Fibroblast of lung (primary cell): ENCODE measurements at places on chromosomes 12 and 14. TPM values are rescaled to one million over a fixed set of nuclear protein-coding genes. Genes with fewer than 3 reads are reported as not detected.

GLIPR1L2 gene
- total RNA-seq = 0.33 and 1.0 TPM in 2 replicates

ZFHX2 gene
- 0.26 and 0.33 TPM in 2 replicates for total RNA-seq

NTN4 gene
- 8.2 and 28.6 TPM in 2 replicates for total RNA-seq

TGFB3 gene
- total RNA-seq = 5.9 and 10.5 TPM in 2 replicates

SERPINA1 gene
- total RNA-seq = under 0.01 TPM in 1 of 2 replicates, not detected in the other

RBP5 gene
- total RNA-seq = 0.26 TPM in 1 of 2 replicates, not detected in the other

KRT4 gene
- total RNA-seq = under 0.01 TPM in 2 replicates

C12orf50 gene
- under 0.01 TPM in 1 of 2 replicates, not detected in the other for total RNA-seq

C14orf39 gene
- not detected in 2 replicates for total RNA-seq

NPC2 gene
- total RNA-seq = 238 and 363 TPM in 2 replicates

EXD2 gene
- total RNA-seq = 21.1 and 27.7 TPM in 2 replicates

MYRFL gene
- total RNA-seq = under 0.01 TPM in 1 of 2 replicates, not detected in the other

FGF23 gene
- not detected in 2 replicates for total RNA-seq

MBIP gene
- total RNA-seq = 11.0 and 14.2 TPM in 2 replicates

ERP27 gene
- total RNA-seq = 0.17 TPM in 1 of 2 replicates, not detected in the other

NR4A1 gene
- total RNA-seq = 2.1 and 3.8 TPM in 2 replicates

TMEM229B gene
- 0.77 and 0.99 TPM in 2 replicates for total RNA-seq

AHSA1 gene
- total RNA-seq = 60.3 and 71.1 TPM in 2 replicates

GALNT8 gene
- under 0.01 TPM in 2 replicates for total RNA-seq

DENND5B gene
- 3.6 and 5.3 TPM in 2 replicates for total RNA-seq

NUBPL gene
- 10.0 and 10.7 TPM in 2 replicates for total RNA-seq

PRR13 gene
- total RNA-seq = 30.3 and 48.1 TPM in 2 replicates

FSCB gene
- total RNA-seq = not detected in 2 replicates

PTPRR gene
- under 0.01 and 0.50 TPM in 2 replicates for total RNA-seq

ESPL1 gene
- 0.26 and 1.8 TPM in 2 replicates for total RNA-seq

ULK1 gene
- total RNA-seq = 8.5 and 14.9 TPM in 2 replicates

FOXM1 gene
- 1.3 and 7.3 TPM in 2 replicates for total RNA-seq

VDR gene
- total RNA-seq = 9.8 and 16.2 TPM in 2 replicates

PPP1R1A gene
- total RNA-seq = not detected in 2 replicates

CRADD gene
- 11.8 and 21.1 TPM in 2 replicates for total RNA-seq

TRIM9 gene
- total RNA-seq = 0.50 and 0.51 TPM in 2 replicates

RILPL1 gene
- 4.9 and 7.8 TPM in 2 replicates for total RNA-seq

RND1 gene
- total RNA-seq = under 0.01 and 0.17 TPM in 2 replicates

SERPINA6 gene
- not detected in 2 replicates for total RNA-seq

CLEC1A gene
- not detected in 2 replicates for total RNA-seq

PAX9 gene
- total RNA-seq = not detected in 2 replicates

NPFF gene
- total RNA-seq = not detected in 2 replicates

PMCH gene
- not detected in 2 replicates for total RNA-seq

SLC4A8 gene
- 3.3 and 7.3 TPM in 2 replicates for total RNA-seq

C12orf60 gene
- 1.0 and 1.5 TPM in 2 replicates for total RNA-seq

TAS2R20 gene
- total RNA-seq = 2.1 and 3.3 TPM in 2 replicates
